ENCODE measurements at places on chromosomes 5 and 9.

GRCh38 chr5:39680213-39680612 lies 255.4 kb upstream of the DAB2 start:
- no peak for DNase-seq

DNA sequence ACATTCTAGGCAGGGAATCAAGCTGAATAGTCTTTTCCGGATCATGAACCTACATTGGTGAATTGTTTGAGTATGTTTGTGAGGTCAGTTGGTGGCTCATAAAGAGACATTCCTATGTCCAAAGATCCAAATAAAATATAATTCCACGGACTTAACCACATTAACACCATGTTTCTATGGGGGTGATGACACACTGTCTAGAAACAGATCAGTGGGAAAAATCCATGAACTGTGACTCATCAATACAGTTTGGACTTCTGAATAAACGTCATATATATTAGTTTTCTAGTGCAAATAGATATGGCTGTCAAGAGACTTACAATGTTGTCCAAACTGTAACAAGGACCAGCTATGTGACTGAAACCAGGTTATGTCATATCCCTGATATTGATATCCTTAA lies 509.9 kb upstream of the TYRP1 start:
- no peak for DNase-seq

GRCh38 chr5:127280491-127281220 lies 9.9 kb upstream of the MEGF10 start:
- no peak for DNase-seq

DNA sequence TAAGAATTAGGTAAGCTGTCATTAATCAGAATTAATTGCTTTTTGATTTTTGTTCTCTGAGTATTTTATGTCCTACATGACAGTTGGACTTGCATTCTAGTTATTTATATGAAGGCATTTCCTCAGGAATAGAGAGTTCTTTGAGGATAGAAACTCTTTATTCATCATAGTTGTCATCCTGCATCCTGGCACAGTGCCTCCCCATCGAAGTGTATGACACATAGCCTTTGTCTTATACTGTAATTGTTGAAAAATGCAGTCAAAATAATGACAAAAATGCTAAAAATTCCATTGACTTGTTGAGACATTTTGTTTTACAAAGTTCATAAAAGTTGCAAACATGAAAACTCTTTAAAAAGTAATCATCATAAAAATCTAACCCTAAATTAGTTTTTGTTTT lies 36.5 kb downstream of the CFAP95 start:
- DNase-seq = no peak

GRCh38 chr5:23721336-23721735 lies 213.9 kb downstream of the PRDM9 start:
- no peak for DNase-seq

DNA sequence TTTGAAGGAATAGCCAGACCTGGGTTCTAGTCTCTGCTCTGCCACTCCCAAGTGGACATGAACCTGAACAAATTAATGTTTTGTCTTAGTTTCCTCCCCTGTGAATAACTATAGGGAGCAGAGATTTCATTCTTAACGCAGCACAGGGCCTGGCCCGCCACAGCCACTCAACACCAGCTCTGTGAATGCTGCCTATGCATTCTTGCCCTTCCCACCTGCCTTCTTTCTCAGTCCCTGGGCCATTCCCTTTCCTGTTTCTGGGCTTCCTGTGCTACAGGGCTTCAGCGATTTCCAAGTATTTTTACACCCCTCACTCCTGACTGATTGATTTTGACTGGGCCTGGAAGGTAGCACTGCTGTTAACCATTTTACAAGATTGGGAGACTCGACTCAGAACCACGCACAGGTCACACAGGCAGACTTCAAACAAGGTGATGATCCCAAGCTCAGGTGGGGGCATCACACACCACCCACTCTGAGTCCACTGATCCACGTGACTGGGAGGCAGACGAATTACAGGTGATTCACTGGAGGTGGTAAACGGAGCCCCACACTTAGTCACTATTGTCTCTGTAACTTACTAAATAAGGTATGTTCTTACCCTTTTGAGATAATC lies 21.4 kb downstream of the PTPN3 start:
- DNase-seq = no peak

DNA sequence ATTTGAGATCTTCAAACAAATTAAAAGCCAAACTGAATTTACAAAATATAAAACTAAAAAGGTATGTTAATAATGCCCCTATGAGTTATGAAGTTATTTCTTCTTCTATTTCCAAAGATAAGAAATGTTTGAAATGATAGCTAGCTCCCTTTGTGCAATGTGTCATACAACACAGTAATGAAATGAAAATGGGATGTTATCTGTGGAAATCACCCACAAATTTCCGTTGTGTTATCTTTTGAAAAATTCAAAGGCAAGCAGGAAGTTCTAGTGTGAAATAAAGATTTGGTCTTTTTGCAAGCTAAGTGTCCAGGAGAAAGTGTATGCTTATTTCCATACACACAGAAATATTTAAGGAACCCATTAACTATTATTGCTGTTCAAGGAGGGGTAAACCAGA lies 375.3 kb upstream of the PRR16 start:
- DNase-seq = no peak

DNA sequence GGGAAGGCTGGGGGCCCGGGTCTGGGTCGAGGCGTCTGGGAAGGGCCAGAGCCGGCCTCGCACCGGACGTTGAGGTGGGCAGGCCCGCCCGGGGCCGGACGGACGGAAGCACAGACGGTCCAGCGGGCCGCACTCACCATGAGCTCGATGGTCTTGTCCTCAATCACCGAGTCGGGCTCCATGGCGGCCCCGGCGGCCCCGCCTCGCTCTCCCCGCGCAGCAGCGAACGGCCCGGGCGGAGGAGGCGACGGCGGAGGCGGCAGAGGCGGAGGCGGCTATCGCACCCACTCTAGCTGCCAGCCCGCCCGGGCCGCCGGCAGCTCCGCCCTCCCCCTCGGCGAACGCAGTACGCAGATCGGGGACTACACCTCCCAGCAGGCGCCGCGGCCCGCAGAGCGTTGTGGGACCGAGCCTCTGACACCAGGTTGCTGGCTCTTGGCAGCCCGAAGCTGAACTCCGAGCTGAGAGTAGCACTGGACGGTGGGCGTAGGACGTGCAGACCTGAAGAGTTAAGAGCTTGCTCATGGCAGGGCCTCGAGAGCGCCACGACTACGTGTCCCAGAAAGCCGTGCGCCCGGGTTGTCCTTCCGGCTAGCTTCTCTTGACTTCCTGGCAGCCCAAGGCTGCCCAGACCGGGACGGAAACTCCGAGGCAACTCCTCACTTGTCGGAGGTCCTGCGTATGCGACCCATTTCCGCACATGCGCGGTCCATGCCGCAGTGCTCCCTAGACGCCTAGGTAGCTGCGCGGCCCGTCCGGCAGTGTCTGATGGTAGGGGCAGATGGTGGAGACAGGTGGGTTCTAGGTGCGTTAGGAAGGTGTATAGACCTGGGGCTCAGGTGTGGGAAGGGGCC lies at the start of gene FBXW11:
TSS of gene FBXW11 (minus strand) at position 318 of the 854 bp plus-strand sequence. CDS start at position 182, 136 bp downstream.
- DNase-seq = peak; percentile 69

GRCh38 chr5:40672425-40672824 lies 7.3 kb upstream of the PTGER4 start:
- no peak for DNase-seq

DNA sequence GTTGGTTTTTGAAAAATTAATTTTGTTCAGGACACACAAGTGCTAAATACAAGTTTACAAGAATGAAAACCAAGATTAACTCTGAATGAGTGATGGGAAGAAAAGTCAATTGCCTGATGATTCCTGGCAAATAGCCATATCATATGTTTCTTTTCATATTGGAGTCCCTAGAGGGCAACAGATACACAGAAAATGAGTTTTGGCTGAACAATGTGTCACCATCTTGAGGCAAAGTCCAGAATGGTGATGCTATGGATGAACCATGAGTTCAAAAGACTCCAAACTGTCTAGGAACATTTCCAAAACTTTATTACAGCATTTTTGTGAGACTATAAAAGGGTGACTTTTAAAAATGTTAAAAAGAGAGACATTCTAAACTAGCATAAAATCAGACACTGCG lies 382.9 kb downstream of the TMEM161B start:
- no peak for DNase-seq

DNA sequence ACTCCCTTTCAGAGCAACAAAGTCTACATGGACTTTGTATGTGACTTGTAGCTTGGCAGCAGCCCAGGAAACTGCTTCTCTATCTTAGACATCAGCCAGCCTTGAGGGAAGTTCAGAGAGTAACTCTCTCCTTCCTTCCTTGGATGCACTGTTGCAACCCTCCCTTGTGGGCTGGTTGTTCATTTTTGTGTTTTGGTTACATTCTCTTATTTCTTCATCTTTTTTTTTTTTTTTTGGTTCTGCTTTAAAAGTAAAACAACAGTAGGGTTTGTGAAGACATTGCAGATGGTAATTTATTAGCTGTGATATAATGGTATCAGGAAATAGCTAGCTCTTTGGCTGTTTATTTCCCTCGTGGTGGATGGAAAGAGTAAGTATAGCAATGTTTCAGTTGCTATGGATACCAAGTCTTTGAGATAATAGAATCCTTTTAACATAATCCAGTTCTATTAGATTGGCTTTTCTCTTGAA lies 97.9 kb upstream of the MAMDC2 start:
- no peak for DNase-seq

- no peak for DNase-seq
Measured at GRCh38 chr9:77016526-77017504, 2.6 kb upstream of the FOXB2 start.

DNA sequence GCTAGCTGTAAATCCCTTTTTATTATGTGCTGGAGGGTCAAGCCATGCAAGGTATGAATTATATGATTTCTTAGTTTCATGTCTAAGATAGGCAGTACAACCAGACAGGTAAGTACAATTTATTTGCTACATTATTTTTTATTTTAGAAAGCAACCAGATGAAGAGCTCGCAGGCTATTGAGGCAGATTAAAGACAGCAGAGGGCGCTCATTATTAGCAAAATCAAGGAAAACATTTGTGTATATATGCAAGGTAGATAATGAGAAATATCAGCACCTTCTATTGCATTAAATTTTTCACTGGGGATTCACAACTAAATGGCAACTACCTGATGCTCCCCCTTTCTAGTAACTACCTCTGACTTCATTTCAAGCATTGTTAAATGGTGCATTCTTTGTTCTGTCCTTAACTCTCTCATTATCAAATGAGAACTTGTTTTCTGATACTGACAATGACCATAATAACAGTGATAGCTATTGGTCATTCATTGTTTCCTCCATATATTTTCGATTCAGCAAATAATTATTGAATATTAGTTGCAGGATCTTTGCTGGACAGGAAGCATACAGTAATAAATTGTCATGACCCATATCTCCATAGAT lies 8.6 kb downstream of the SCGB3A2 start:
- DNase-seq = peak; percentile 34

DNA sequence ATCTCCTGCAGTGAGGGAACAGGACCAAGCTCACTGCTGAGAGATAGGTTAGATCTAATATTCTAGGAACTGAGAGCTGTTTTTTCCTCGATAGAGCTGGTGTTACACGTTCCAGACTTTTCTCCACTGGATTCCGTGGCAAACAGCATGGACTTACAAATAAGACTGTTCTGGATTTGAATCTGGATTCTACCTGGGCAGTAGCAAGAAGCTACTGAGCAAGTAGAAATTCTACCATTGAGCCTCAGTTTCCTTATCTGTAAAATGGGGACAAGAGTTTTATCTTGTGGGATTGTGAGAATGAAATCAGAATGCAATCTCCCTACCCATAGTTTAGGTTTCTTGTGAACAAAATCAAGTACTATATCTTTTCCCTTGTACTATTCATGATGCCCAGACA lies 238.7 kb upstream of the TRIM32 start:
- no peak for DNase-seq

DNA sequence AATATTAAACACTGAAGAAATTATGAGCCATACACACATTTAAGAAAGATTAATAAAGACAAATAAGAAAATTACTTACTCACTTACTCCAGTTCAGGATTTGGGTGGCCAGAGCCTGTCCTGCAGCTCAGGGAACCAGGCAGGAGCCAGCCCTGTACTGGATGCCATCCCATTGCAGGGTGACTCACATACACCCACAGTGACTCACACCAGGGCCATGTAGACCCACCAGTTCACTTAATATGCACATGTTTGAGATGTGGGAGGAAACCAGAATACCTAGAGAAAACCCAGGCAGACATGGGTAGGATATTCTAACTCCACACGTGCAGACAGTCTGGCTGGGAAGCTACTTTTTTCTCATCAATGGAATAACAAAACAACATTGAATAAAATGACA lies 49.6 kb upstream of the ADRB2 start:
- DNase-seq = no peak

DNA sequence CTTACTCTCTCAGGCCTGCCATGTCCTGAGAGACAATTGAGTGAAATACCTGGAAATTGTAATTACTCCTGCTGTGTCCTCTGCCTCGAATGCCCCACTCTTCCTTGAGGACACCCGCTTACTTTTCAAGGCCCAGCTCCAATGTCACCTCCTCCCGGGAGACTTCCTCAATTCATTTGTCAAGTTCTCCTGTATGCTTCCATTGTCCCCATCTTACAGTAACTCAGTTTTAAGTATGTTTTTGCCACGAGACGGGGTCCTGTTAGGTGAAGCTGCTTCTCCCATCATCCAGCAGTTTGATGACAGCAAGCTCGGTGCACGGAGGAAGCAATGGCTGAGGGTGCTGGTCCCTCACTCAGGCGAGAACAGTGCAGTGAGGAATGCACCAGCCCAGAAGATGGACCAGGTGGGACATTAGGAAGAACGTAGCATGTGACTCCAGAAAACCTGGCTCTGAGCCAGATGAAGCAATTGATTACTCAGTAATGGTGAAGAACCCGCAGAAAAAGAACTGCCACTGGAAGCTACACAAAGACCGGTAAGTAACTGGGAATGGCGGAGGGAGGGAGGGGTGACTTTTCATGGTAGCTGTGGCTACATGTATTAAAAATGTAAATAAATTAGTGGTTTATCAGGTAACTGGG lies 274.8 kb downstream of the DENND1A start:
- no peak for DNase-seq

All from NCI-H1436 (cell line).